Stimulated activated CD8-positive, alpha-beta memory T cell treated with anti-CD3 and anti-CD28 coated beads, Interleukin-12 subunit alpha, Interleukin-12 subunit beta, amount 100 ng/mL, for 1 hour (primary cell): ENCODE measurements at places on chromosomes 1 and 21.
A peak's percentile ranks its signal among the peaks of the same experiment; 100 is the strongest.

DNA sequence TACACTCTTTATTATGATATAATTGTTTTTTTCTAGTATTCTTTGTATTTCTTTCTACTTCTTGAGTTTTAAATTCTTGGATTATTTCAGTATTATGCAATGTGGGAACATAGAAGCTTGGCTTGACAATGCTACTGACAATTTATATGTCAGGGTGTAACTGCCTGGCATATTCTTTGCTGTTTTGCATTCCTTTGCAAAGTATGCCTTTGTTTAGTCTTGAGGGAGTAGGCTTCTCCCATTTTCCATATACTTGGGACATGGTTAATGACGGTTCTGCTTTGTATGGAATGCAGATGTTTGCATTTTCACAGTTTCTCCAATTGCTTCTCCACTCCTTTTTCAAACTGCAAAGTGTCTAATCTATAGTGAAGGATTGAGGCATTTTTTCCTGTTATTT is 109.8 kb downstream of the HMCN1 start:
- no peak for DNase-seq

GRCh38 chr1:230563591-230563990 is 78.7 kb upstream of the COG2 start:
- DNase-seq = no peak

DNA sequence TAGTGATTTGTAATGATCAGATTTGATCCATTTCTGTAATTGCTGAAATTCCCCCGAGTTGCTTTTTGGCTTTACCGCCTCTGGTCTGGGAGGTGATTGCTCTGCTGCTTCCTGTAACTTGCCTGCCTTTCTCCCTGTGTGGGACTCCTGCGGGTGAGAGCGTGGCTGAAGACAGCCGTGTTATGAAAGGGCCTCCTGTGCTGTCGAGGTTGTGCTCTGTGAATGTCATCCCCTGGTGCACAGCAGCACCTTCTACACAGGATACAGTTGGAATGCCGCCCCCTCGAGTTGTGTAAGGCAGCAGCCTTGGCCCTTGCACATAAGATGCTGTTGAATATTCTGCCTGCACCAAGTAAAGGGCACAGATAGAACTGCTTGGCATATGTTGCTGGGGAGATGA is 5.9 kb downstream of the SOD1 start:
- no peak for DNase-seq

- no peak for DNase-seq
Measured at GRCh38 chr1:232978091-232978634, 27.8 kb downstream of the NTPCR start.

DNA sequence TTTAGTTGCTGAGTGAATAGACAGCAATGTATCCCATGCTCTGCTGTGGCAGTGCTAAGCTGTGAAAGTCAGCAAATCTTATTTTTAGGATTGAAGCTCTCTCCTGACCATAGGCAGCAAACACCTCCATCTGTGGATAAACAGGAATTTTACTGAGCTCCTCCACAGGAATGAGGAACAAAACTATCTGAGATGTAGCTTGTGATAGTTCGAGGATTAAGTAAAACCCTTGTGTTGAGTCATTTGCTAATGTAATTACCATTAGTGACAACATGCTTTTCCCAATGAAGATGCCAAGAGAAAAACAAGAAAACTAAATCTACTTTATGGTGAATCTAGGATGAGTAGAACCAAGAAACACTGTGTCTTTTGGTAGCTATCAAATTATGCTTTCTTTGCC is 122.7 kb downstream of the CLEC20A start:
- DNase-seq = no peak

DNA sequence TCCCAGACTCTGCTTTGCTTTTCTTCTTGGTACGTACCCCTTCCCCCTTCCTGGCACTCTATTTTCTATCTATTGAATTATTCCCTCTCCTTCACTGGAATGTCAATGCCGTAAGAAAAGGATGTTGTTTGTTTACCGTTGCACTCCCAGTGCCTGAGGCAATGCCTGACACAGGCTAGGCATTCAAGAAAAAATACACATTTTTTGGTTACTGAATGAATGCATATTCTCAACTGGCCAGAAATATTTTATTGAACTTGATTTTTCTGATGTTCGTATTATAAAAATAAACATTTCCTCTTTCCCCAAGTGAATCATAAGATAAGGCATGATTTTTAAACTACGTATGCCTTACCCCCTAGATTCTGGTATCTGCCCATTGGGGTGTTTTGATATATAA is 41.2 kb downstream of the GNG12 start:
- no peak for DNase-seq

- DNase-seq = no peak
Measured at GRCh38 chr1:221435504-221435904, 306.4 kb downstream of the DUSP10 start.

GRCh38 chr1:37808369-37809319 is 636 bp upstream of the YRDC start:
- no peak for DNase-seq

- no peak for DNase-seq
Measured at GRCh38 chr1:32299327-32299726, 7.4 kb downstream of the HDAC1 start.

- no peak for DNase-seq
Measured at GRCh38 chr1:103230061-103230460, 121.7 kb upstream of the COL11A1 start.

DNA sequence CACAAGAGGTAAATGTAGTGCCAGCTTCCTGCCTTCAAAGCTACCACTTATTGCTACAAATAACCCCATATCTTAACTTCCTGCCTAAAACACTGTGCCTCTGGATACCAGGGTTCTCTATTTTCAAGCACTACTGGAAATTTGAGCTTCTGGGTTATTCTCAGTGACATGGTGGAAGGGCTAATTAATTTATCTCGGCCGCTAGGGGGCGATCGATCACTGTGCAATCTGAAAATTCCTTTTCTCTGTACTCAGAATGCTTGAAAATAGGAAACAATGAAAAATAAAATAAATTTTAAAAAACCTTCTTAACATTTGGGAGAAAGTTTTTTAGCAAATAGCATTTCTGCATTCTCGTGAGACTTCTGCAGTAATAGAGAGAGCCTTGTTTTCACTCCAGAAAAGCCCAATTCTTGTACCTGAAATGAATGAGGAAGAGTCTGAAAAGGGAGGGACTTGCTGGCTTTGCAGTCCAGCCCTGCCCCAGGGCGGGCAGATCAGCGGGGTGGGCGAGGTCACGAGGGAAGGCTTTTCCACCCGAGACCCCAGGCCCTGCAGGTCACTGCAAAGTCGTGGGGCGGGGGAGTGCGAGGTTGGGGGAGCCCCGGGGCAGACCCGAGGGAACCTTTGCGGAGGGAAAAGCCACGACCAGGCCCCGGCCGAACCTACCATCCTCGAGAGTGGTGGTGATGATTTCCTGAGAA is 276.7 kb downstream of the PCP4 start:
- peak; percentile 13 for DNase-seq

GRCh38 chr1:218869276-218869675 is 304.4 kb upstream of the LYPLAL1 start:
- no peak for DNase-seq

DNA sequence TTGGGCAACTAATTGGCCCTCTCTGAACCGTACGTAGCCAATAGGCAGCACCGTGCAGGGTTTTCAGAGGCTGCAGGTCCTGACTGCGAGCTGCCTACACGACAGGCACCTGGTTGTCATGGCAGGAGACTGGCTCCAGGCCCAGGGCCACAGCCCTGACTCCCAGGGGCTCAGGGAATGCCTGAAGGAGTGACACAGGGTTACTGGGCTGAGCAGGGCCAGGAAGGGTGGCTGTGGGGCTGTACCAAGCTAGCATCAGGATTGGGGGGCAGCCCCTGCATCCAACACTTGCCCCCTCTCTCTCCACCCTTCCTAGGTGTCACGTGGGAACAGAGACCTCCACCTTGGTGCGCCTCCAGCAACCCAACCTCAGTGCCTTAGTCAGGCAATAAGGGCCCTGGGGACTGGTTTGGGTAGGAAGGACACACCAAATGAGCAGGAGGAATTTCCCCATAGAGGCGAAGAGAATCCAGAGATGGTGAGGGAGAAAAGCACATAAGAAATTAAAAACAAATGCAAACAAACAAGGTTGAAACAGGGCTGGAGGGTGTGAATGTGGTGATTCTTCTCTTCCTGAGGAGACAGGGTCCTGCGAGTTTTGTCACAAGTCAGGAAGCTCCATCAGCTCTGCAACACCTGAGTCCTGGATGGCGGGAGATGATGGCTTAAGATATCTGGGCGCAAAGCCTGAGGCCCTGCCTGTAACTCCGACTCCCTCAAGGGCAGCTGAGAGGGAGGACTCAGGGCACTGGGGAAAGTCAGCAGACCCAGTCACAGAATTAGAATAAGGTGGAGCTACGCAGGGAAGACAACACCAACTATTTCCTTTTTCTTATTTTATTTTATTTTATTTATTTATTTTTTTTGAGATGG is 19.7 kb upstream of the RNU1-4 start:
- no peak for DNase-seq

- DNase-seq = no peak
Measured at GRCh38 chr1:70061231-70061630, 144.1 kb downstream of the LRRC40 start.
